ENCODE measurements at places on chromosomes 4 and X.

DNA sequence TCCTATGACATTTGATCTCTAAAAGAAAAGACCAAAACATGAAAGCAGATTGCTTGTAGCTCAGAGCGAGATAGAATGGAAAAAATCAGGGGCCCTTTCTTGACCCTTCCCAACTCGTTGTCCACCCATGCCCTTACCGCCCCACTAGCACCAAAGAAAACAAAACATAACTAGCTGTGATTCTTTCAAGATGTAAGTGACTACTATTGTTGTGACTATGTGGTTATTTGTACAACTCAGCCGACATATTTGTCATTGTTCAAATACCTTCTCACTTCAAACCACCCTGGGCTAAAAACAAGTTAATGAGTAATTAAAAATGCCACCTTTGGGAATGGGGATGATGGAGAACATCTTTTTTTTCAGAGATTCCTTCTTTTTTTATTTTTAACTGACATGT lies 171.2 kb upstream of the GPC4 start:
- no peak for DNase-seq

GRCh38 chr4:186819342-186820086 lies 95.9 kb upstream of the FAT1 start:
- no peak for DNase-seq

DNA sequence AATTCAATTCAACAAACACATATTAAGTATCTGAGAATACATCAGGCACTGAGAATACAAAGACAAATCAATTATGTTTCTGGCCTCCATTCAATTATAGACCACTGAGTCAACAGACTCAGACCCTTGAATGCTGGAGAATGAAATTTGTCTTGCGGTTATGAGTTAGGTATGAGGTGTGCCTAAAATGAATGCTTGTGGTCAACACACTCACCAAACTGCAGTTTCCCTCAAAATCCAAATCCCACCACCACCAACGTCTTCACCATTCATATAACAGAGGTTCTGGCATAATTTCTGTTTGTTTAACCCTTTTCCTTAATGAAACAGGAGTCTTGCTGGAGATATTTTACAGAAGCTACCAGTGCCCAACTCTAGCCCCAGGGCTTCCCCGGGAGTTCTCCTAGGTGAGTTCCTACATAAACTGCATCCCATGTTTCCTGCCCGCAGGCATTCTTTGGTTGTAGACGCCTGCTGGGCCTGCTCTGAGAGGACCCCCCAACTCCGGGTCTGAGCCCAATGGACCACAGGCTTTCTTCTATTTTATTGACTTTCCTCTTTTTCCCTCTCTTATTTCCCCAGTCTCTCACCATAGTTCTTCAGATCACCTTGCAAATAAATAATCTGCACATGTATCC lies 119.2 kb downstream of the DDX53 start:
- no peak for DNase-seq

DNA sequence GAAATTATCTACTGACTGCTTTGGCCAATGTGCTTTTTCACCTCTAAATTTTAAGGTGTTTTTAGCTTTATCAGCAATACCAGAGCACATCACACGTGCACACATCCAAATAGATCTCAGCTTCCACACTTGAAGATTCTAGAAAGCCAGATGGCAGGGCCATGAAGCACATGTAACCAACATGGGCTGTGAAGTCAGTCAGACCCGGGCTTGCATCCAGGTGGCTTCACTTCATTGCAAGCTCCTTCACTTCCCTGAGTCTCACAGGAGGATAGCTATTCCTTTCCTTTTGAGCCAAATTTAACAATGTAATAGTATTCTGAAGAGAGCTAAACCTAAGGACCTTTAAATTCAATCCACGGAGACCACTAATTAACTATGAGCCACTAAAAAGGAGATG lies 86.5 kb downstream of the SH3RF1 start:
- DNase-seq = no peak

DNA sequence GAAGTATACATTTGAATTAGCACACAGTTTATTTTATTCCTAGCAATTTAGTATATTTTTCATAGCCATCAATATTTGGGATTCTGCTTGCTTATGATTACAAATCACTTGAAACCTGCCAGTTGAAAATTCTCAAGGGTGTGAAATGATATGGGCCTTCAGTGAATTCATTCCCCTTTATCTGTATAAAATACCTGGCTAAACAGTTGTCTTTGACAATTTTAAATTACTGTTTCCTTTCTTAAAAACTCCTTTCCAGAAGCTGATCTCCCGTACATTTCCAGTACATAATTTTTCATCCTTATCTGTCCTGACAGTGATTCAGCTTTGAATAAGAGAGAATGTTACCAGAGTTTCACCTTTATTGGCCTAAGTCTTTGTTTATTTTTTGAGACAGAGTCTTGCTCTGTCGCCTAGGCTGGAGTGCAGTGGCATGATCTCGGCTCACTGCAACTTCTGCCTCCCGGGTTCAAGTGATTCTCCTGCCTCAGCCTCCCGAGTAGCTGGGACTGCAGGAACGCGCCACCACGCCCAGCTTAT lies 13.9 kb downstream of the ATP7A start:
- DNase-seq = no peak

GRCh38 chr4:85474818-85475630 lies at the start of gene ARHGAP24:
TSS of gene ARHGAP24 (plus strand) at chr4:85475150.
- DNase-seq = peak; percentile 87

- DNase-seq = no peak
Measured at GRCh38 chrX:81537723-81538122, 335.8 kb downstream of the SH3BGRL start.

DNA sequence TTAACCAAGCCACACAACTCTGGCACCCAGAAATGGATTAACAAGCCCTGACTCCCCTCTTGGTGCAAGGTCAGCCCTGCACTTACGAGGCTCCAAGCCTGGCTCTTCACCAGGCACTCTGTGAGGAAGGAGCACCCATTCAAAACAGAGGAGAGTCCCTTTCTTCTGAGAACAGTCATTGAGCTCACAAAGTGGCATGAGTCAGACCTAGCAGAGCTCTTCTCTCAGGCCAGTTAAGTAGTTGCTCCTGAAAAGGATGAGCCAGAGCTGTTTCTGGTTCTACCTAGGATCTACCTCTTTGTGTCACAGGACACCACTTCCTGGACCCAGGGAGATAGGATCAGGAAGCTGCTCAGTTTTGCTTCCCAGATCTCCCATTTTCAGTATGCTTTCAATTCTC lies 48.2 kb downstream of the EVC2 start:
- no peak for DNase-seq

GRCh38 chr4:24805067-24805466 lies 9.7 kb downstream of the SOD3 start:
- no peak for DNase-seq
